ENCODE measurements at places on chromosomes 7 and 10. TPM values are rescaled to one million over a fixed set of nuclear protein-coding genes. Genes with fewer than 3 reads are reported as not detected.

The GIMAP4 gene
- total RNA-seq = 282 TPM

The FEZF1 gene
- not detected for total RNA-seq

The KCNH2 gene
- 0.15 TPM for total RNA-seq

The SORBS1 gene
- 0.90 TPM for total RNA-seq

The LIPJ gene
- total RNA-seq = not detected

- H3K36me3 ChIP-seq = no peaks in the 10 kb centered on the region
- H3K4me3 ChIP-seq = no peak overlapping the region
- H3K27me3 ChIP-seq = no peaks in the 10 kb centered on the region
- H3K27ac ChIP-seq = no peak overlapping the region
- no peaks in the 10 kb centered on the region for H3K4me1 ChIP-seq
- DNase-seq = no peak
Observed at GRCh38 chr7:33982425-33982786, 77.1 kb downstream of the BMPER start.

GRCh38 chr10:70856454-70856853, 31.9 kb downstream of the PCBD1 start:
- H3K36me3 ChIP-seq = peaks cover 24% of the 10 kb centered on the region
- H3K27ac ChIP-seq = no peak overlapping the region
- no peak overlapping the region for H3K4me3 ChIP-seq
- DNase-seq = no peak
- peaks cover 9% of the 10 kb centered on the region for H3K4me1 ChIP-seq

- no peak overlapping the region for H3K27ac ChIP-seq
- no peak overlapping the region for H3K4me3 ChIP-seq
- no peak for DNase-seq
- H3K27me3 ChIP-seq = peaks cover 3% of the 10 kb centered on the region
- no peaks in the 10 kb centered on the region for H3K36me3 ChIP-seq
Observed at GRCh38 chr7:43385309-43385680, 197.6 kb upstream of the STK17A start.

GRCh38 chr10:29569795-29570194, 65.0 kb downstream of the SVIL start:
- H3K4me1 ChIP-seq = no peaks in the 10 kb centered on the region
- no peaks in the 10 kb centered on the region for H3K36me3 ChIP-seq
- H3K4me3 ChIP-seq = no peak overlapping the region
- no peak overlapping the region for H3K27ac ChIP-seq
- no peaks in the 10 kb centered on the region for H3K27me3 ChIP-seq

DNA sequence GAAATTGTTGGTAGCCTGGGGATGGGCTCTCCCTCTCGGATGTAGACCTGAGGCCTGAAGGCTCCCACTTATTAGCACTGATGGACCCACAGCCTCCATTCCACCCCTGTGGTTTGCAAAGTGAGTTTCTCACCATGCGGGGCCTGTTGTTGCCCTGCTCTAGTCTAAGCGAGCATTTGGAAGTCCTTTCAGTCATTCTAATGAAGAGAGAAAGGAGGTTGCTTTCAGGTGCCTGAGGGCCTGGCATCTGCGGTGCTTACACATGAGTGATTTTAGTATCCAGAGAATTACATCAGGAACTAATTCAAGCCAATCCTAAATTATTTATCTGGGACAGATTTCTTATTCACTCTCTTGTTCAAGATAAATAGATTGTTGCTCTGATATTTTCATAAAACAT, 61.6 kb downstream of the NAMPT start:
- peaks cover 22% of the 10 kb centered on the region for H3K27me3 ChIP-seq
- no peak overlapping the region for H3K27ac ChIP-seq
- no peak overlapping the region for H3K4me3 ChIP-seq
- no peak for DNase-seq

DNA sequence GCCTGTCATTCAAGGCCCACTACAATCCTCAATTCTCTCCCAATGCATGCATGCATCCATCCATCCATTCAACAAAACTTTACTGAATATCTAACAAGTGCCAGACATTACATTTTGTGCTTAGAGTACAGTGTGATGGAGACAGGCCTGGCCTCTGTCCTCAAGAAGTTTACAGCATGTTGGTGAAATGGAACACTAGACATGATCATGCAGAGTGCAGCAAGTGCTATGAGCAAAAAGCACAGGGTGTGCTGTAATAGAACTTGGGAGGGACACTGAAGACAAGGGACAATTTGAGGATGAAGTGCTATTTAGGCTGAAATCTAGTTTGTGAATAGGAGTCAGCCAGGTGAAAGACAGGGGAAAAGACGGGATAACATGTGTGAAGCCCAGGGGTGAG, 347.8 kb downstream of the PTEN start:
- H3K27ac ChIP-seq = no peak overlapping the region
- DNase-seq = no peak
- peaks cover 3% of the 10 kb centered on the region for H3K27me3 ChIP-seq
- H3K4me3 ChIP-seq = no peak overlapping the region
- H3K36me3 ChIP-seq = peaks cover 7% of the 10 kb centered on the region

DNA sequence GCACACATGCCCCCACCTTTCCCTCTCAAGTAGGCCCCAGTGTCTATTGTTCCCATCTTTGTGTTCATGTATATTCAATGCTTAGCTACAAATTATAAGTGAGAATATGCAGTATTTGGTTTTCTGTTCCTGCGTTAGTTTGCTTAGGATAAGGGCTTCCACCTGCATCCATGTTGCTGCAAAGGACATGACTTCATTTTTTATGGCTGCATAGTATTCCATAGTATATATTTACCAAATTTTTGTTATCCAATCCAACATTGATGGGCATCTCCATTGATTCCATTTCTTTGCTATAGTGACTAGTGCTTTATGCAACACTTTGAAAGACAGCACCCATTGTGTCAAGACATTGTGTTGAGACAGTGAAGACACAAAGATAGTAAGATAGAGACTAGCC, 19.0 kb upstream of the ABCB4 start:
- H3K4me3 ChIP-seq = no peak overlapping the region
- no peaks in the 10 kb centered on the region for H3K4me1 ChIP-seq
- H3K27me3 ChIP-seq = peaks cover 1% of the 10 kb centered on the region
- H3K27ac ChIP-seq = no peak overlapping the region
- no peaks in the 10 kb centered on the region for H3K36me3 ChIP-seq

DNA sequence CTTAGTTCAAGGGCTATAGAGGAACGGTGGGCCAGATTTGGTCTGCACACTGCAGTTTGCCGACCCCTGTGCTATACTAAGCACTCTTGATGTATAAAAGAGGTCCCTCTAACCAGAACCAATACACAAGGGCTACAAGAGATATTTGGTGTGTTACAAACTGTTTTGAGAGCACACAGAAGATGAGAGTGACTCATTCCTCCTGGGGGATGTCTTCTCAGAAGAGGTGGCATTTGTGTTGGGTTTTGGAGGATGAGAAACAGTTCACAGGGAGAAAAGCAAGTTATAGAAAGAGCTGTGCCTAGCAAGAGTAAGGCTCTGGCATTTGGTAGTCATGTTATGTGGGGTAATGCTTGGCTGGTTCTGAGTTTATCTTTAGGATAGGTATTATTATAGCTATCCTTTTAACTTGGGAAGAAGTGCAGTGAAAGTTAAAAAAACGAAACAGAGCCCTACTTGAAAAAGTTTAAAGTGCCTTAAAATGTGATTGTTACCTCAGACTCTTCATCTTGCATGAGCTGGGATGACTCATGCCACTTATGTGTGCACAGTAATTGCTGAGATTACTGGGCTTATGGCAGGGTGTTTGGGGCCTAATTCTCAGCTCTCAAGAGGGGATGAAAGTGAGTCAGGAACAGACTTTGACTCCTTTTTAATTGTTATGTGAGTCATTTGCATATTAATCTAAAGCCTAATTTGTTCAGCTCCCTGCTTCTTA, 160.4 kb downstream of the KIF20B start:
- H3K36me3 ChIP-seq = no peaks in the 10 kb centered on the region
- peaks cover 20% of the 10 kb centered on the region for H3K4me1 ChIP-seq
- H3K27me3 ChIP-seq = no peaks in the 10 kb centered on the region

GRCh38 chr10:86072413-86072812, 294.2 kb downstream of the GRID1 start:
- DNase-seq = no peak
- H3K36me3 ChIP-seq = no peaks in the 10 kb centered on the region
- no peak overlapping the region for H3K4me3 ChIP-seq
- peaks cover 7% of the 10 kb centered on the region for H3K27me3 ChIP-seq
- H3K27ac ChIP-seq = no peak overlapping the region

- no peak for DNase-seq
- H3K27me3 ChIP-seq = no peaks in the 10 kb centered on the region
- no peak overlapping the region for H3K27ac ChIP-seq
- H3K36me3 ChIP-seq = peaks cover 2% of the 10 kb centered on the region
- H3K4me1 ChIP-seq = no peaks in the 10 kb centered on the region
Observed at GRCh38 chr10:60473557-60473956, 83.9 kb upstream of the ANK3 start.

DNA sequence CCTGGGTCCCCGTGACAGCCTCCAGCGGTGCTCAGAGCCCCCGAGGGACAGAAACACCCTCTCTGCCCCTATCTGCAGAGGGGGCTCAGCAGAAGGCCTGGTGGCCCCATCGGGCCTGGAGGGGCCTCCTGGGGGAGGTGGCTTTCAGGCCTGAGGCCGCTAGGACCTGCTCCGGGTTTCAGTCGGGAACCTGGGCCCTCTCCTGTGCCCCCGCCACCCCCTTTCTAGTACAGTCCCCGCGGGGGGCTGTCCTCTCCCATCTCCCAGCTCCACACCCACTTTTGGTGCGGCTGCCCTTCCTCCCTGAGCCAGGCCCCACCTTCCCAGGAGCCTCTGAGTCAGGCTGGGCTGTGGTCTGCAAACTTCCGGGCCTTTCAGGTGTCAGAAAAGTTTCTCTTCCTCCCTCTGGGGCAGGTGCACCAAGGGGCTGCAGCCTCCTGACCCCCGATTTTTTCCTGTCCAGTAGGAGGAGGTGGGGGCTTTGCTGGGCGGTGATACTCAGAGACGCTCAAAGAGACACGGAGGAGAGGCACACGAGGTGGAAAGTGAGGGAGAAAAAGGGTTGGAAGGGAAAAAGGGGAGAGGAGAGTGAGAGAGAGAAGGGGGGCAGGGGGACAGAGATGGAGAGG, 692 bp downstream of the CARD11 start:
- peak overlapping the region; percentile 98 for H3K4me3 ChIP-seq
- H3K4me1 ChIP-seq = peaks cover 57% of the 10 kb centered on the region
- peak; percentile 82 for DNase-seq
- H3K27ac ChIP-seq = peak overlapping the region; percentile 94
- H3K36me3 ChIP-seq = peaks cover 43% of the 10 kb centered on the region
- H3K27me3 ChIP-seq = no peaks in the 10 kb centered on the region

- H3K4me1 ChIP-seq = no peaks in the 10 kb centered on the region
- H3K27me3 ChIP-seq = no peaks in the 10 kb centered on the region
- peak; percentile 31 for DNase-seq
Observed at GRCh38 chr7:86939197-86939814, 120.1 kb downstream of the ELAPOR2 start.

DNA sequence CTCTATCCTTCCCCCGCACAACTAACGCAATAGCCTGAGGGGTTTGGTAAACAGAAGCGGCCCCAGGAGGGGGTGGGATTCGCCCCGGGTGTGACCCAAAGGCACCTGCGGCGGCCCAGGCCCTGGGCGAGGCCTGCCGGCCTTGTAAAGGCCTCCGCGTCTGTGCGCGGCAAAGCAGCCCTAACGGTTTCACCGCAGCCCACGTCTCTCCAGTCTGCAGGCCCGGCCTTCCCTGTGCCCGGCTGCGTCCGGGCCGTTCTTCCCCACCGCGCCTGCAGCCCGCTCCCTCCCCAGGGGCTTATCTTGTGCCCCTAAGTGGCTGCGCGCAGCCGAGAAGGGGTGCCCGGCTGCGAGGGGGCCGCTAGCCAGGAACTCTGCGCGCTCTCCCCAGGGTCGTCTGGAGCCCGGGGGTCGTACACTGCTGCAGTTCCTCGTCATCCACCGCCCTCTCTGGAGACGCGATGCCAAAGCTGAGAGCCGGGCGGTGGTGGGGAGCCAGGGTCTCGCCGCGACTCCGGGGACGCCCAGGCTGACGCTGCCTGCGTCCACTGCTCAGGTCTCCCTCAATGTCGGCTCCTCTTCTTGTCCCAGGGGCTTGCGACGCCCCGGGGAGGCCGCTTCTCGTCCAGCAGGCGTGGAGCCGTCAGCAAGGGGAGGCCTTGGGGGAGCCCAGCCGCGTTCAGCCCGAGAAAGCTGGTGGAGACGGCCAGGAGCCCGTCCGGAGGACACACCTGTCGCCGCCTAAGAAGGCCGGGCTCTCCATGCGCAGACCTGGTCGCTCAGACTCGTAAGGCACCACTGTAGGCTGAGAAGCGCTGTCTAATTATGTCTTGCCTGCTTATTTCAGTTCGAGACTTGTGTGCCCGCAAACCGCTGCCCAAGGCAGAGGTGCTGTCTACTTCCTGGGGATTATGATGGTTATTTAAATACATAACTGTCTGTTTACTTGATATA, 132.3 kb downstream of the SPAG6 start:
- no peak overlapping the region for H3K27ac ChIP-seq
- peaks cover 30% of the 10 kb centered on the region for H3K4me1 ChIP-seq
- no peaks in the 10 kb centered on the region for H3K36me3 ChIP-seq
- peak overlapping the region; percentile 21 for H3K4me3 ChIP-seq
- peaks cover 45% of the 10 kb centered on the region for H3K27me3 ChIP-seq

DNA sequence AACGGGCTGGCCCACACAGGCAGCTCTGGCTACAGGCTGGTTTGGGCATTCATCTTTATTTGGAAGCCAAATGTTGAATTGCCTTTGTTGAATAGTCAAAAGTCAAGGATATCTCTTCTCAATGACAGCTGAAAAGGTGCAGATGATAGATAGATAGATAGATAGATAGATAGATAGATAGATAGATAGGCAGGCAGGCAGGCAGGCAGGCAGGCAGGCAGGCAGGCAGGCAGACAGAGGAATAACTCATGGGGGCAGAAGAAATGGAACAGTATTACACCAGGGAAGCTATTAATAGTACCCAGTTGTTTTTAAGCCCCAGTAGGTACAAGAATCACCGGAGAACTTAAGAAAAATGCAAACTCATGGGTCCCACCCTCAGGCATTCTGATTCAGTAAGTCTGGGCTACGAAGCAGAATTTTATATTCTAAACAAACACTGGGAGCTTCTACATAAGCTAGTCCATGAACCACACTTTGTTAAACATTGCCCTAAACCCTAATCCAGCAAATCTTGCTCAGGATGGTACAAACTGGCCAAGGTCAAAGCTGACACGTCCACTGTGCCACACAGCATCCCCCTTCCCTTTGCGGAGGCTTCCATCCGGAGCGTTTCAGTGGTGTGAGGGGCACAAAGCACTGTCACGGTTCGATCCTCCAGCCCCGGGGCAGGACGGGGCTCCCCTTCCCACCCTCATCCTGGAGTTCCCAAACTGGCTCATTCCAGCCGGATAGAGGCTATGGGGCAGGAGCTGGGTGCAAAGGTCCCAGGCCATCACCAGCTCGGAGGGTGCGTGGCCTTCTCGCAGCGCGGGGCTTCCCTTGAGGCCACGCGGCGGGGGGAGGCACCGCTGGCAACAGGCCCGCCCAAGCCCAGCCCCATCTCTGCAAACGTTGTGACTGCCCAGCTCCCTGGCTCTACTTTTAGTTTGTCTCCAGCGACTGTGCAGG, 6.7 kb downstream of the PRKAG2 start:
- H3K27me3 ChIP-seq = no peaks in the 10 kb centered on the region
- no peak overlapping the region for H3K4me3 ChIP-seq
- no peaks in the 10 kb centered on the region for H3K36me3 ChIP-seq
- H3K4me1 ChIP-seq = peaks cover 5% of the 10 kb centered on the region

GRCh38 chr7:92835851-92836488, 403 bp downstream of the CDK6 start:
- H3K4me3 ChIP-seq = peak overlapping the region; percentile 89
- peaks cover 25% of the 10 kb centered on the region for H3K4me1 ChIP-seq
- DNase-seq = peak; percentile 51
- H3K27ac ChIP-seq = peak overlapping the region; percentile 89

GRCh38 chr10:124916098-124916584, 25.8 kb upstream of the ZRANB1 start:
- H3K27me3 ChIP-seq = peaks cover 14% of the 10 kb centered on the region
- peak overlapping the region; percentile 80 for H3K27ac ChIP-seq
- peaks cover 33% of the 10 kb centered on the region for H3K4me1 ChIP-seq
- H3K36me3 ChIP-seq = peaks cover 12% of the 10 kb centered on the region
